ENCODE measurements at places on chromosomes 1 and 21. TPM values are rescaled to one million over a fixed set of nuclear protein-coding genes. Genes with fewer than 3 reads are reported as not detected.

Gene GNB1
- total RNA-seq: 207 TPM

Gene LCE1C
- total RNA-seq: not detected

Gene RPE65
- total RNA-seq: not detected

Gene EXTL2
- total RNA-seq: 7.7 TPM

Gene GJA4
- not detected for total RNA-seq

Gene SPATA45
- not detected for total RNA-seq

Gene FCMR
- total RNA-seq: 3.9 TPM

Gene DEPDC1
- total RNA-seq: 11.7 TPM

Gene S100A16
- total RNA-seq: 615 TPM

Gene SLC25A34
- total RNA-seq: not detected

All from A549 treated with GW870086 at 1 μM for 4 hours (cell line).